T follicular helper cell (primary cell): ENCODE measurements at places on chromosomes 2 and 18.
A peak's percentile ranks its signal among the peaks of the same experiment; 100 is the strongest.

- no peak for DNase-seq
These were observed 184.7 kb downstream of the NEDD4L start for GRCh38 chr18:58228762-58229161.

DNA sequence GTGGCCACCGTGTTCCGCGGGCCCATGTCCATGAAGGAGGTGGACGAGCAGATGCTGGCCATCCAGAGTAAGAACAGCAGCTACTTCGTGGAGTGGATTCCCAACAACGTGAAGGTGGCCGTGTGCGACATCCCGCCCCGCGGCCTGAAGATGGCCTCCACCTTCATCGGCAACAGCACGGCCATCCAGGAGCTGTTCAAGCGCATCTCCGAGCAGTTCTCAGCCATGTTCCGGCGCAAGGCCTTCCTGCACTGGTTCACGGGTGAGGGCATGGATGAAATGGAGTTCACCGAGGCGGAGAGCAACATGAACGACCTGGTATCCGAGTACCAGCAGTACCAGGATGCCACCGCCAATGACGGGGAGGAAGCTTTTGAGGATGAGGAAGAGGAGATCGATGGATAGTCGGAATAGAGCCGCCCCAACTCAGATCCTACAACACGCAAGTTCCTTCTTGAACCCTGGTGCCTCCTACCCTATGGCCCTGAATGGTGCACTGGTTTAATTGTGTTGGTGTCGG, 17.7 kb downstream of the TUBB6 start:
- DNase-seq = no peak

DNA sequence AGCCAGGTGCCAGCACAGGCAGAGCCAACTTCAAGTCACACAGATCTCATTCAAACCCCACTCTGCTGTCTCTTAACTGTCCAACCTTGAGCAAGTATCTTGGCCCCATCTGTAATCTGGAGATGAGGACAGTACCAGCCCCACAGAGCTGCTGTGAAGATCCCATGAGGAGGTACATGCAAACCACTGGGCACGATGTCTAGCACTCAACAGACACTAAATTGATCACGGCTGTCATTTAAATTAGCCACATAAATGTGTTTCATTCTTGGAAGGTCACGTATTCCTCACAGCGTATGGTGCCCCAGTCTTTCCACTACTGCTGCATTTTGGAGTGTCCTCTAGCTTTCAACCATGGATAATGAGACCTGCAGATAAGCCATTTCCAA, 167.6 kb upstream of the ID2 start:
- no peak for DNase-seq

GRCh38 chr2:134258684-134259388, 5.0 kb downstream of the MGAT5 start:
- peak; percentile 23 for DNase-seq

DNA sequence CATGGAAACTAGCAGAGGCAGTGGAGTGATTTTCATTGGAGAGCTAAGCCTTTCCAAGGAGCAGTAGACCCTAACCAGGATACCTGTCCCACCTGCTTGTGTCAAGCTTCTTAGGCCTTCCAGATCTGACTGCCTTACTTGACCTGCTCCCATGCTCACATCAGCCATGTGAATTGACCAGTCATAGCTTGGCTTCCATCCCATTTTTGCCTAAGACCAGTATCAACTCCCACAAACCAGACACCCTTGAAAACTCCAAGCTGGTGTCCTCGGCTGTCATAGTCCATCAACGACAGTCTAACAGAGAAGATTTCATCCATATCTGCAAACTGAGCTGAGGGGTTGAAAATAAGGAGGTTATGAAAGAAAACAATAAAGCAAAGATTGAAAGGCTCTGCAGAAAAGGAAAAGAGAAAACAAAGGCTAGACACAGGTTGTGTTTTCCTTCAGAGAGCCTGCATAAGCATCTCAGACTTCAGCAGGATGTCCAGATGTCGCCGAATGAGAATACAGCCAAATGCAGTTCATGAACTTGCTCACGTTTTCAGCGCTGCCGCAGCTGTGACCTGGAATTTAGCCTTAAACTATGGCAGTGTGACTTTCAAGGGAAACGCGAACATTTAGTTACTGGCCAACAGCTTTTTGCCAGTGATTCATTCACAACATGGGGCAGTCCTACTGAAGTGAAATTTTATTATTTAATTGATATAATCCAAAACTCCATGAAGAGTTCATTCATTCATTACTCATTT, 868.1 kb upstream of the ID2 start:
- DNase-seq = no peak

DNA sequence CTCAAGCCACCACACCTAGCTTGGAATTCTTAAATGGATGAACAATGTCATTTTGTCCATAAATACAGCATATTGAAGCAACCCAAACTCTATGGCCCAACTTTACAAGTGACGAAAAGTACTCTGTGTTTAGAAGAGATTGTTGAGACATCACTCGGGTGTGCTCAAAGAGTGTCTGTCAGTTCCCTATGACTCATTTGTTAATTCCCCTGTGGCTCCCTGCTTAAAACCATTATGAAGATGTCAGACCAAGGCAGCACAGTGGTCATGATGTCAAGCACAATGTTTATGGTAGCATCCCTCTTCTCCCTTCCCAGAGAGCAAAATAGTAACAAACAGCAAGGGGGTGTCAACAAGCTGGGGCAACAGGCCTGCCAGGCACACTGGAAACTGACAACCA, 3.0 kb downstream of the LYG1 start:
- no peak for DNase-seq

- no peak for DNase-seq
These were observed 12.8 kb downstream of the SOCS6 start for GRCh38 chr18:70301667-70302066.

- DNase-seq = no peak
These were observed 46.0 kb downstream of the MCFD2 start for GRCh38 chr2:46869621-46870020.

GRCh38 chr2:224910574-224910925, 131.7 kb downstream of the DOCK10 start:
- no peak for DNase-seq

- DNase-seq = no peak
These were observed 108.7 kb upstream of the KCTD1 start for GRCh38 chr18:26656944-26657536.
